ENCODE measurements at places on chromosomes 3 and 15. TPM values are rescaled to one million over a fixed set of nuclear protein-coding genes. Genes with fewer than 3 reads are reported as not detected.

TM4SF4 gene
- polyA plus RNA-seq = not detected

FBXW12 gene
- polyA plus RNA-seq = not detected

B3GNT5 gene
- polyA plus RNA-seq = 22.8 TPM

LSG1 gene
- 9.6 TPM for polyA plus RNA-seq

SIN3A gene
- 7.9 TPM for polyA plus RNA-seq

SLC12A1 gene
- not detected for polyA plus RNA-seq

OXTR gene
- polyA plus RNA-seq = under 0.01 TPM

EEF1AKMT4 gene
- polyA plus RNA-seq = 6.5 TPM

CDHR4 gene
- 0.16 TPM for polyA plus RNA-seq

INSYN1 gene
- 1.1 TPM for polyA plus RNA-seq

MYZAP gene
- polyA plus RNA-seq = 31.8 TPM

ARHGEF3 gene
- 7.8 TPM for polyA plus RNA-seq

MYLK gene
- polyA plus RNA-seq = 155 TPM

ARL8B gene
- polyA plus RNA-seq = 36.5 TPM

CCR5 gene
- 3.9 TPM for polyA plus RNA-seq

PSMA4 gene
- polyA plus RNA-seq = 249 TPM

IL12A gene
- polyA plus RNA-seq = 0.79 TPM

LRRC3B gene
- polyA plus RNA-seq = 0.01 TPM

SPTBN5 gene
- polyA plus RNA-seq = 2.3 TPM

TTC21A gene
- polyA plus RNA-seq = 0.60 TPM

SUMF1 gene
- polyA plus RNA-seq = 12.9 TPM

GOLGA6L4 gene
- polyA plus RNA-seq = 0.69 TPM

MNS1 gene
- 1.8 TPM for polyA plus RNA-seq

PLSCR2 gene
- not detected for polyA plus RNA-seq

KBTBD13 gene
- not detected for polyA plus RNA-seq

RFC4 gene
- 14.4 TPM for polyA plus RNA-seq

CCRL2 gene
- 11.2 TPM for polyA plus RNA-seq

Measured in sigmoid colon (tissue), 7 donors.